Mammary epithelial cell (primary cell): ENCODE measurements at places on chromosomes 12 and 14.

GRCh38 chr12:56234746-56235436 is 5.0 kb downstream of the SLC39A5 start:
- peak; percentile 15 for DNase-seq

DNA sequence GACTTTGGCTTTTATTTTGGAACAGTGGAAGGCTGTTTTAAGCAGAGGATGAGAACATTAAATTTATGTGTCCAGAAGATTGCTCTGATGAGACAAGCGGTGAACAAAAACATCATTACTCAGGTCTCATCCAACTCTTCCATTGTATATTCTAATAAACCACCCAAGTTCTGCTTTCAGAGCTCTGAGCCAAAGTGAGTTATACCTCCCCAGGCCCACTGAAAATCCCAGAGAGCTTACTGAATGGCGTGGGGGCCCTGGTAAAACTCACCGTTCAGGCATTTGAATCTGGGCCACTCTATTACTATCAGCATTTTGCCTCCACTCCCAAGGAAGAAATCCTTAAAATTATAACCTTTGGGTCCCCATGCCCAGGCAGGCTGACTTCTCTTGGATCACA is 122.0 kb upstream of the HIF1A start:
- no peak for DNase-seq

GRCh38 chr14:59175404-59175803 is 13.1 kb upstream of the DAAM1 start:
- DNase-seq, result no peak

DNA sequence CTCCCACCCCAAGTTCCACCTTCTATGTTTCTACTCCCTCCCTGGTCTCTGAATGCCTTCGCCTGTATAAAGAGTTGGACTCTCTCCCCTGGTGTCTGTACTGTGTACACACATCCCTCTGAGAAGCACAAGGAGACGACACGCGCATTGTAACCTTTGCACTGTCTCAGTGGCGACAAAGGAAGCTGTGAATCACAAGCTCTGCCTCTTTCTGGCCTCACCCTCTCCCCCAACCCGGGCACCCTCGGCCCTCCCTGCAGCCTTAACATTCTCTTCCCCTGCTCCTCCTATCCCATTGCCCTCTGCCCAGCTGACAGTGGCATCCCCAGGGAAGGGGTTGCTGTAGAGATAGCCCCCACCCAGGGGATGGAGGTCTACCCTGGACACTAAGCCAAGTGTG is 2.5 kb upstream of the SMARCD1 start:
- no peak for DNase-seq

- peak; percentile 75 for DNase-seq
Measured at GRCh38 chr12:92927436-92928281, 1.4 kb downstream of the EEA1 start.
